Activated CD4-positive, alpha-beta T cell treated with anti-CD3 and anti-CD28 coated beads, Interleukin-2, amount 50 U/mL, for 4 hours (primary cell): ENCODE measurements at places on chromosomes 16 and 17.
A peak's percentile ranks its signal among the peaks of the same experiment; 100 is the strongest.

GRCh38 chr17:43219746-43220380 is 8.2 kb downstream of the TMEM106A start:
- no peak for DNase-seq

DNA sequence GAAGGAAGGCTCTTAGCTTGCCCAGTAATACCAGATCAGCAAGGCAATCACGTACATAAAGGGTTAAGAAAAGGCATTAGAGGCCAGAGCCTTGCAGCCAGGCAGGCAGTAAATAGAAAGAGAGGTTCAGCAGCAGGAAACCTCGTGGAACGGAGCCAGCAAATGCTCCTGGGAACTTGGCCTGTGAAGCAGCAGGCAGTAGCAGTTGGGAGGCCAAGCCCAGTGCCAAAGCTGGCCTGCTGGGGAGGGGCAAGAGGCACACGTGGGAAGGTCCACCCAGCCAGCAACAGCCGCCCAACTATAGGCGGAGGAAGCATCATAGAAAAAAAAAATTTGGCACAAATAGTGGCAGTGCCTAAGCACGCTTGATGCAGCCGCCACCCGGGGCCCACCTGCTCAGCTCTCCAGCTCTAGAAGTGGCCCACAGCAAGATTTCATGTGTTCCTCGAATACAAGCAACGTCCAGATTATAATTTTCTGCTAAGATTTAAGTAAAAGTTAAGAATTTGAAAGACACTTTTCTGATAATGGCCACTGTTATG is 2339.5 kb downstream of the TP53TG3F start:
- DNase-seq, result no peak

- DNase-seq, result no peak
Observed at GRCh38 chr16:20969386-20969785, 68.8 kb downstream of the LYRM1 start.

DNA sequence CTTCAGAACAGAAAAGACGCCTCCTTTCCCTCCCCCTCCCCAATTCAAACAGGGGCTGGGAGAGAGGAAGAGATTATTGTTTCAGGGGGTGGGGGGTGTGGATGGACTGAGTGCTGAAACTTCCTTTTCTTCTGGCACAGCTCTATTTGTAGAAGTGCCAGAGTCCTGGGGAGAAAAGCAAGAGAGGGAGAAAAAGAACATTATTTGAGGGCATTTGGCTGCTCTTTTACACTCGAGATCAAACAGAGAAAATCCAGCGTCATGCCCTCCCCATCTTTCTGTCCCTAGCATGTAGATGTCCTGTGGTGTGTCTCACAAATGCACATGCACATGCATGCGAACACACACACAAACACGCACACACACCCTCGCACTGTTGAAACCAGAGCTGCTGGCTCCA is 13.0 kb downstream of the ARL4D start:
- no peak for DNase-seq

DNA sequence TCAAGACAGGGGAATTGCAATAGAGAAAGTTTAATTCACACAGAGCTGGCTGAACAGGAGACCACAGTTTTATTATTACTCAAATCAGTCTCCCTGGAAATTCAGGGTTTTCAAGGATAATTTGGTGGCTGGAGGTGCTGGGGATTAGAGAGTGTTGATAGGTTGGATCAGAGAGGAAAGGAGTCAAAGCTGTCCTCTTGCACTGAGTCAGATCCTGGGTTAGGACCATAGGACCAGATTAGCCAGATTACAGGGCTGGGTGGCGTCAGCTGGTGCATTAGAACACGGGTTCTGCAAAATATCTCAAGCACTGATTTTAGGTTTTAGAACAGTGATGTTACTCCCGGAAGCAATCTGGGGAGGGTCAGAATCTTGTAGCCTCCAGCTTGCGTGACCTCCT is 1.8 kb upstream of the NSMCE1 start:
- DNase-seq, result no peak

DNA sequence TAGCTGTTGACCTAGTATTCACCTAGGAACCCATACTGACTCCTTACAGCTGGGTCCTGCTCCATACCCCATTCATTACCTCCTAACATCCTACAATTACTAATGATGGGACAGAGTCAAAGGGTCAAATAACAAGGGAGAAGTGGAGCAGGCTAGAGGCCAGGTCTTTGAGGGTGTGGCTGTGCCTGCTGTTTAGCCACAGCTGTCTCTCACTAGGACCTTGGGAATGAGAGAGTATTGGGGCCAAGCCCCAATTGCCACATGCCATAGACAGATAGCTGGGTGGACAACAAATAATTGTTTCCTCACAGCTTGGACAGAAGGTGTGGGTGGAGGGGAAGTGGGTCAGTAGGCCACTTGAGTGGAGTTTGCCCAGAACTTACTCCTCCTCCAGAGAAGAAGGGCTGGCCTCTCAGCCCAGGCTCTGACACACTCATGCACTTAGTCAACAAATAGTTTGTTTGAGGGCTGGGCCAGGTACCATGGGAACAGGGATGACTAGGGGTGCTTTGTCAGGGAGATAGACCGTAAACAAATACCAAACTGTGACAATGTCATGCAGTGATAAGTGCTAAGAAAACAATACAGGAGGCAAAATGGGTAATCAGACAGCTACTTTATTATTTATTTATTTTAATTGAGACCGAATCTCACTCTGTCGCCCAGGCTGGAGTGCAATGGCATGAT is 10.2 kb upstream of the CENPT start:
- DNase-seq, result peak; percentile 36

DNA sequence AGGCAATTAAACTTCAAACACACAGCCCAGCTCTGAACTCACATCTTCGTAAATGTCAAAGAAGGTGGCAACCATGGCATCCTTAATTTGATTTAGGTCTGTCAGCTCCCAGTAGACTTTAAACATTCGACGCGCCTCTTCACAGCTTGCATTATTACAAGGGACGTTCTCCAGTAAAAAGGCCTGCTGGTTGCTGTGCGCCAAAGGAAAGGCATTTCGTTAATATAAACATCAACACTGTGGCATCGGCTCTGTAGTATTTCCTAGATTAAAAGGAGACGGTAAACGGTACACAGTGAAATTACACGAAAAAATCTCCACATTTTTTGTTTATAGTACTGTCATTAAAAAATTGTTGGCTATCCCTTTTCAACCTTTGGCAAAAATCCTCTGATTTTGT is 116.8 kb upstream of the NETO2 start:
- DNase-seq, result no peak

DNA sequence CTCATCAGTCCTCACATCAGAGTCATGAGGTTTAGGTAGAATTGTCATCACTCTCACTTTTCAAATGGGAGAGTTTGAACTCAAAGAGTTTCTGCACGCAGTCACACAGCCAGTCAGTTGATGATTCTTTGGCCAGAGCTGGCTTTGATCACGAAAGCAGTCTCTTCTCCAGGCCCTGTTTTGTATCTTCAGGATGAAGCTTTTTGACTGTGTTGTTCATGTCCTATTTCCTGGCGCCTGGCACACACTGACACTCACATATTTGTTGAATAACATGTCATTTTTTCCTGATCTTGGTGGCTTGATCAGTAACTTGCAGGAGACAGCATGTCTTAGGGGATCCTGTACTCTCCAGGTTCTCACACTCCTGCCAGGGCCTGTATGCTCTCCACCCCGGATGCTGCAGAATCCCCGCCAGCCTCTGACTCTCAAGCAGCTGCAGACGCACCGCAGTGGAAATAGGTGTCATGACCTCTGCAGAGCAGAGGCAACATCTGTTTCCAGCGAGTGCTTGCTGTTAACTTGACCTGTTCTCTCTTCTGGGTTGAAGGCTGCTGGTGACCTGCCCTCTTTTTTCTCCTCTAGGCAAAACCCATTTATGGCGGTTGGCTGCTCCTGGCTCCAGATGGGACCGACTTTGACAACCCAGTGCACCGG is 33.0 kb downstream of the MPRIP start:
- no peak for DNase-seq

- no peak for DNase-seq
Observed at GRCh38 chr16:46973996-46974324, 486 bp upstream of the DNAJA2 start.

DNA sequence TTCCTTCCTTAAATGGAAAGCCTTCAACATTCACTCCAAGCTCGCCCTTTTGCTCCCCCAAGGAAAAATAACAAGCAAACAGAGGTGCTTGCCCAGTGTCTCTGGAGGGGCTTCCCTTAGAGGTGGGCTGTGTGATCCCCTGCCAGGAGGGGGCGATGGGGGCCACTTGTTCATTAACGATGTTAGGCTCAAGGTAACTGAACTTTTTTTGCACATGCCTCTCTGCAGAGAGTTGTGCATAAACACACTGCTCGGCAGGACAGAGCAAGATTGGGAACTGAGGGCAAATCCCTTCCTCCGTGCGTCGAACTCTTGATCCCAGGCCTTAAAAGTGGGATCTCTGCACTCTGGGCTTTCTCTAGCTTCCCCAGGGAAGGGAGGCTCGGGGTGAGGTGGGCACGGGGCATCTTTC is 15.5 kb upstream of the NAGLU start:
- no peak for DNase-seq

GRCh38 chr16:11094857-11095565 is 150.6 kb downstream of the CLEC16A start:
- peak; percentile 23 for DNase-seq

GRCh38 chr17:30191072-30191471 is 44.4 kb downstream of the SLC6A4 start:
- DNase-seq, result no peak

DNA sequence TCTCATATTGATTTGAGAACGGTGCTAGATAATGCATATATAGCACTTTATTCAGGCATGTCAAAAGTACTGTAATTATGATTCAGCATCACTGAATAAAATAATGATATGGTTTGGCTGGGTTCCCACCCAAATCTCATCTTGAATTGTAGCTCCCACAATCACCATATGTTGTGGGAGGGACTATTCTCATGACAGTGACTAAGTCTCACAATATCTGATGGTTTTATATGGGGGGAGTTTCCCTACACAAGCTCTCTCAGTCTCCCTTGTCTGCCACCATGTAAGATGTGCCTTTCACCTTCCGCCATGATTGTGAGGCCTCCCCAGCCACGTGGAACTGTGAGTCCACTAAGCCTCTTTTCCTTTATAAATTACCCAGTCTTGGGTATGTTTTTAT is 25.6 kb upstream of the LONP2 start:
- DNase-seq, result no peak

GRCh38 chr16:4749700-4750257 is 15.4 kb downstream of the DNAAF8 start:
- DNase-seq, result no peak

- DNase-seq, result no peak
Observed at GRCh38 chr16:81004646-81005353, 1.9 kb downstream of the CMC2 start.

DNA sequence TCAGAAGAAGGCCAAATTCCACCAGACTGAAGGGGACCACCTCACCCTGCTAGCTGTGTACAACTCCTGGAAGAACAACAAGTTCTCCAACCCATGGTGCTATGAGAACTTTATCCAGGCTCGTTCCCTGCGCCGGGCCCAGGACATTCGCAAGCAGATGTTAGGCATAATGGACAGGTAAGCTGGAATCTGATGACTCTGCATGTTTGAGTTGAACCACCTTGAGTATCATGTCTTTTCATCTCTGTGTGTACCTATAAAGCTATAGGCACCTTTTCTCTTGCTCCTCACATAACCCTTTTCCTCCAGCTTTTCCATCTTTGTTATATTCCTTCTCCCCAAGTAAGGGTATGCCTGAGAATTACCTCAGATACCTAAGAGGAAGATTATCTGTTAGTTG is 24.8 kb downstream of the ETV4 start:
- no peak for DNase-seq

DNA sequence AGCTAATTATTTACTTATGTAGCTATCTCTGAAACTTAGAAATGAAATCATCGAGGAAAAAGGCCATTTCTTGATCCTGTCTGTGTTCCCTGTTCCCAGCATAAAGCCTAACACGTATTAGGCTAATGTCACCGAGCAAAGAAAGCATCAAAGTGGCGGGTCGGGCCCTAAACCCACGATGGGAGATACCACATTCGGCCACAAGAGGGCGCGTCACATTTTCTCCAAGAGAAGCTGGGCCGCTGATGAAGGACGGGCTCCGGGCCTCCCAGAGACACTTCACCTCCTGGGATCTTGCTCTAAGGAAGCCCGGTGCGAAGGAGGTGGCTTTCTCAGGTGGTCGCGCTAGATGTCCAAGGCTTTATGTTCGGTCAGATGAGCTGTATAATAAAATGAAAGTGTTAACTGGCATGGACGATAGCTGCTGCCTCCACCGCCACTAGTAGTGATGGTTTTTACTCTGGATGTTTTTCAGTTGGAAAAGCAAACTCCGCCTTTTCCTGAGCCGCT is 853 bp upstream of the PDK2 start:
- peak; percentile 94 for DNase-seq

DNA sequence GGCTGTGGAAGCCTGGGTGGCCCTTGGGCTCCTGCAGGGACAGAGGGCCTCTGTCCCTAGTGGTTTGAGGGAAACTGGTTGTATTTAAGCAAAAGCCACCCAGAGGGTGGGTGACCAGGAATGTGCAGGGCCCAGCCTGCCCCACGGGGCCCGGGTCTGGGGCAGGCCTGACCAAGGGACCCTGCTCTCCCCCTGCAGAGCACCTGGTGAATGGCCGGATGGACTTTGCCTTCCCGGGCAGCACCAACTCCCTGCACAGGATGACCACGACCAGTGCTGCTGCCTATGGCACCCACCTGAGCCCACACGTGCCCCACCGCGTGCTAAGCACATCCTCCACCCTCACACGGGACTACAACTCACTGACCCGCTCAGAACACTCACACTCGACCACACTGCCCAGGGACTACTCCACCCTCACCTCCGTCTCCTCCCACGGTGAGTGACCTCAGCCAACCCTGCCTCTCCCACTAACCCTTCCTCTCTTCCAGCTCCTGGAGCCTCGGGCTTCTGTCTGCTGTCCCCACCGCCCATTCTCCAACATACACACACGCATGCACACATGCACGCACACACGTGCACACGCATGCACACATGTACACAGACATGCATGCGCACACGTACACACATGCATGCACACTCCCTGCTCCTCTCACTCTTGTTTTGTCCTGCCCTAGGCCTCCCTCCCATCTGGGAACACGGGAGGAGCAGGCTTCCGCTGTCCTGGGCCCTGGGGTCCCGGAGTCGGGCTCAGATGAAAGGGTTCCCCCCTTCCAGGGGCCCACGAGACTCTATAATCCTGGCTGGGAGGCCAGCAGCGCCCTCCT is 10.4 kb downstream of the GALK1 start:
- no peak for DNase-seq

DNA sequence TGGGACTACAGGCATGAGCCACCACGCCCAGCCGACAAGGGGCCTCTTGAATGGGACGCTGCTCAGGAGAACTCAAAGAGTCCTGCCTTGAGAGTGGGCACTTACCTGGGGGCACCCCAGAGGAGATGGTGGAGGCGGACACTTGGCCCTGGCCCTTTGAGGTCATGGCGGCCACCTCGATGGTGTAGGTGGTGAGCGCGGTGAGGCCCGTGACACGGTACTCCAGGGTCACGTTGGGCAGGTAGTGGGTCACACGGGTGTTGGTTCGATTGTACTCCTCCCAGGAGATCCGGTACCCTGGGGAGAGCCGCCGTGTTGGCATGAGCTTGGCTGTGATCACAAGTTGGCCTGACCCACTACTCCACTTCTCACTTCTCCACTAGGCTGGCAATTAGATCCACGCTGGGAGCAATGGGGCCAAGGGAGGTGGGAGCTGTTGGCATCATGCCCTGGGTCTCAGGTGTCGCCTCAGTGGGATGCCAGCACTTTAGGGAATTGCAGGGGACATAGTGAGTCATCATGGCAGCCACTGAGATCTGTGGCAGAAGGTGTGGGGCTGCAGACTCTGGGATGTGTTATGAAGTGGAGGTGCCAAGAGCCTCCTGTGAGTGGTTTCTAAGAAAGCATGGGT is 89.2 kb upstream of the CDC42EP4 start:
- no peak for DNase-seq
